Inflammatory macrophage treated with lipopolysaccharide for 4 hours (primary cell): ENCODE measurements at places on chromosomes 5 and 9.
A peak's percentile ranks its signal among the peaks of the same experiment; 100 is the strongest.

DNA sequence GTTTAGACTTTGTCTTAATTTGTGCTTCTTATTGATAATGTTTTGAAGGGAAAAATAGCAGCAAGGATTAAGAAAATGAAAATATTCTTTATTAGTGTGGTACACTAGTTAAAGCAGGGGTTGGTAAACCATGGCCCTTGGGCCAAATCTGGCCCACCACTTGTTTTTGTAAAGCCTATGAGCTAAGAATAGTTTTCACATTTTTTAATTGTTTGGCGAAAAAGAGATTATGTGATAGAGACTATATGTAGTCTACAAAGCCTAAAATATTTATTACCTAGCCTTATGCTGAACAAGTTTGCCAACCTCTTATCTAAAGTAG, 57.2 kb downstream of the KCNN2 start:
- no peak for DNase-seq

GRCh38 chr5:151092762-151093161, 11.9 kb upstream of the TNIP1 start:
- DNase-seq: peak; percentile 88

- peak; percentile 84 for DNase-seq
Measured at GRCh38 chr9:87336914-87337333, 160.7 kb upstream of the DAPK1 start.

DNA sequence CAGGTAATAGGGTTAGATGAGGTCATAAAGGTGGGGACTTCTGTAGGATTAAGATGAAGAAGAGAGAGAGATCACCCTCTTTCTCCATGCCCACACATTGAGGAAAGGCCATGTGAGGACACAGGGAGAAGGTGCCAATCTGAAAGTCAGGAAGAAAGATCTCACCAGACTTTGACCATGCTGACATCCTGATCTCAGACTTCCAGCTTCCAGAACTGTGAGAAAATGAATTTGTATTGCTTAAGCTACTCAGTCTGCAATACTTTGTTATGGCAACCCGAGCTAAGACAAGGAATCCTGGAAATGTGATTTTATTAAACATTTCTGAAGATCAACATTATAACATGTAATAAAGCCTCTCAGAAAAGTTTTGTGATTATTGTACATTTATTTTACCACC, 3.5 kb upstream of the CSNK1G3 start:
- no peak for DNase-seq

GRCh38 chr5:161299053-161299452, 247.5 kb downstream of the GABRB2 start:
- peak; percentile 7 for DNase-seq

DNA sequence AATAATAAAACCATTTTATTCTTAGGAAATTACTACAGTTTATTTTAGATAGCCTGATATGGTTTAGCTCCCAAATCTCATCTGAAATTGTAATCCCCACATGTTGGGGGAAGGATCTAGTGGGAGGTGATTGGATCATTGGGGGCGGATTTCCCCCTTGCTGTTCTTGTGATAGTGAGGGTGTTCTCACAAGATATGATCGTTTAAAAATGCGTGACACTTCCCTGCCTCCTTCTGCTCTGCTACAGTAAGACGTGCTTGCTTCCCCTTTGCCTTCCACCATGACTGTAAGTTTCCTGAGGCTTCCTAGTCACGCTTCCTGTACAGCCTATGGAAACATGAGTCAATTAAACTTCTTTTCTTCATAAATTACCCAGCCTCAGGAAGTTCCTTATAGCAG, 122.4 kb upstream of the FGF10 start:
- DNase-seq: no peak

GRCh38 chr9:32644698-32645097, 9.2 kb upstream of the TAF1L start:
- no peak for DNase-seq

DNA sequence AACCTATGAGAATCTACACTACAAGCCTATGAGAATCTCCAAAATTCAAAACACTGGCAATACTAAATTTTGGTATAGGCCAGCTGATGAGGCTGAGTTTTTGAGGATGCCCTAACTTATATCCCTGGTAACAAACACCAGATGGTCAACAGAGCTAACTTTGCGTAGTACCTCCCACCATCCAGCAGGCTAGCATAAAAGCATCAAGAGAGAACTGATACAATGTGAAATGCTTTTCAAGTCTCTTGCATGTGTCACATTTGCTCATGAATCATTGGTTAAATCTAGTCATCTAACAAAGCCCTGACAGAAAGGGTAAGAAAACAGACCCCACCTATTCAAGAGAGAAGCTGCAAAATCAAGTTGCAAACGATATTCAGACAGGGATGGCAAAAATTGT, 1609.7 kb upstream of the CDH9 start:
- DNase-seq: no peak

DNA sequence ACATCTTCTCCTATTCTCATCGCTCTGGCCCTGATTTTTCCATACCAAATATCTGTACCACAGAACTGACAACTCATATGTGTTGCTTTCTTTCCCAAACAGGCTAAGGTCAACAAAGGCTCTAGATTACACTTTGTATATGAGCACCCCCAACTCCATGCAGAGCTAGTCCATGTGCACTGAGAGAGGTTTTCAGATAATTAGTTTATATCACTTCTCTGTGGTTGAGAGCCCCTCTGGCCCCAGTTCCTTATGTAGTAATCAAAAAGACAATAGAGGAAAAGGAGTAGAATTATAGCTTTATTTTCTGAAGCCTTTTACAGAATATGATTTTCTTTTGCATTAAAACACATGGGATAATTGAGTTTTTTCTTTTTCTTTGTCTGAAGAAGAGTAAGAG, 120.0 kb downstream of the TRIO start:
- DNase-seq: no peak

GRCh38 chr5:151223447-151224264, at the start of gene CCDC69:
CCDC69 (minus strand) TSS chr5:151224092; CDS start chr5:151223970, 122 bp downstream.
- peak; percentile 68 for DNase-seq

DNA sequence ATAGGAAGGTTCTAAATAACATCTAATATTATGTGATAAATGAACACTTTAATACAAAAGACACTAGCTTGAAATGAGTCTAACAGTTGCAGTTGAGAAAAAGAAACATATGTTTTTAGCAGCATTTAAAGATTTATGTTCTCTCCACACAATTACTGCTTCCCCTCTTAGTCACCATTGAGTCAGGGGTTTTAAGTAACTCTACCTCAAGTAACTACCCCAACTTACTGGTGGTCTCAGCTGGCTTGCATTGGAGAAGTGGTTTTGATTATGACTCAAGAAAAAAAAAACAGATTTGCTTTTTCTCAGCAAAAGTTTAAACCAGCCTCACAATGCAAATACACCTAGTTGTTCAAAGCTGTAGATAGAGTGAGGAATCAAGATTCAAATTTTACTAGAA, 1216.5 kb upstream of the CDH9 start:
- no peak for DNase-seq

- DNase-seq: no peak
Measured at GRCh38 chr9:12860998-12861397, 86.2 kb downstream of the LURAP1L start.

DNA sequence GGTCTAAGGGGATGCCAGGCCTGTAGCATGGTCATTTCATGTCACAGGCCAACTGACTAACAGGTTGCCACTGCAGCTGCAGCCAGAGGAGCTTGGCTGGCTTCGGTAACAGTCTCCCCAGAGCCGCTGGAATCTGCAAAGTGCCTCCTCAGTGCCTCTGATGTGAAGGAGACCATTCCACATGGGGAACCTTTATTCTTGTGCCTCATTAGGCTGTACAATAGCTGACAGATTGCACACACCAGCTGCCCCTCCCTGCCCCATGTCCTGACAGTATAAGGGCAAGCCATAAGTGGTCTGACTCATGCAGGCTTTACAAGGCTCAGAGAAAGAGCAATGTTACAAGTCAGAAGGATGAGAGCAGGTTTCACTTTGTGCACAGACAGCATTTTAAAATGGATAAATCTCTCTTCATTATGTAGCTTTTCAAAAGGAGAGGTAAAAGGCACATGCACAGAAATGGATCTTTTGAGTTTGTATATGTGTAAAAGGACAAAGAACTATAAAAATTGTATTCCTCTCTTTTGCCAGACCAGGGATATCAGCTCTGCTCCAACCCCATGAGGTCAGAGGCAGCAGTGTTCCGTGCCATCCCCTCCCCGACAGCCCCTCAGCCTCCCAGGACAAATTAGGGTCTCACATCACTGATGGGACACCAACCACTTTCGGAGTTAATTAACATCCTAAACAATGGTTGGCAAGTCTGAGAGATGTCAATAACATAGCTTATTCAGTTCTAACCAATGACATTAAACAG, 467.8 kb downstream of the TMEM232 start:
- DNase-seq: no peak

DNA sequence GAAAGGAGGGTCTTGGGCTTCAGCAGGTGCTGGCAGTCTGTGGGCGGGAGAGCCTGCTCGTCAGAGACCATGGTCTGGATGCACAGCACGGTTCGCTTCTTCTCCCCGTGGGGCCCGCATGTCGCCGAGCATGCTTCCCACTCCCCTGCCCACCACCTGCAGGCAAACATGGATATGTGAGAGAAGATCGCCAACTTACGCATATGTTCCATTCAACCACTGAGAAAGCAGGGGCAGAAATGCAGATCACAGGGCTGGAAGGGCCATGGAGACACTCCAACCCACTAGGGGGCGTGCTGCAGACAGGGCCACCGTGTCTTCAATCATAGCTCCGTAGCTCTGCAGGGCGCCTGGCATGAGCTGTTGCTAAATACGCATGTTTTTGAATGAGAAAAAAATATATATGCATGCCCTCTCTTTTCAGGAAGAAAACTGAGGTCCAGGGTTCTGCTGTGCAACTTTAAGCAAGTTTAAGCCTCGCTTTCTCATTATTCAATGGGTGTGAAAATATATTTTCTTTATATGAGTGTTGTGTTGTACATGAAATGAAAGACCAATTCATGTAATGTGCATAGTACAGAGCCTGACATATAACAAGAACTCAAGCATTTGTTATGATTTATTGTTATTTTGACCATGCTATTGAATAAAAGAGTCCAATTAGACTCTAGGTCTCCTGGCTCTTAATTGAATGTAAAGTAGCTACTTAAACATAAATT, 148.0 kb downstream of the TARS1 start:
- peak; percentile 2 for DNase-seq

DNA sequence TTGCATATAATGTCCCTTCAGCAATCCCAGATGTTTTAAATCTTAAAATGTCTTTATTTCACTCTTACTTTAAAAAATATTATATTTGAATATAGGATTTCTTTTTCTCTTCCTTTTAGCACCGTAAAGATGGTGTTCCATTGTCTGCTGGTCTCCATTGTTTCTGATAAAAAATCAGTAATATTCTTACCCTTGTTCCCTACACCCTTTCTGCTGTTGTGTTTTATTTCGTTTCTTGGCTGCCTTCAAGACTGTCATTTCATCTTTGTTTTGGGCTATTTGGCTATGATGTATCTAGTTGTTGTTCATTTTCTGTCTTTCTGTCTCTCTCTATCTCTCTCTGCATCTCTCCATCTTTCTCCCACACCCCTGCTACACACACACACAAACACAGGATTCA, 197.9 kb downstream of the IRX2 start:
- no peak for DNase-seq

DNA sequence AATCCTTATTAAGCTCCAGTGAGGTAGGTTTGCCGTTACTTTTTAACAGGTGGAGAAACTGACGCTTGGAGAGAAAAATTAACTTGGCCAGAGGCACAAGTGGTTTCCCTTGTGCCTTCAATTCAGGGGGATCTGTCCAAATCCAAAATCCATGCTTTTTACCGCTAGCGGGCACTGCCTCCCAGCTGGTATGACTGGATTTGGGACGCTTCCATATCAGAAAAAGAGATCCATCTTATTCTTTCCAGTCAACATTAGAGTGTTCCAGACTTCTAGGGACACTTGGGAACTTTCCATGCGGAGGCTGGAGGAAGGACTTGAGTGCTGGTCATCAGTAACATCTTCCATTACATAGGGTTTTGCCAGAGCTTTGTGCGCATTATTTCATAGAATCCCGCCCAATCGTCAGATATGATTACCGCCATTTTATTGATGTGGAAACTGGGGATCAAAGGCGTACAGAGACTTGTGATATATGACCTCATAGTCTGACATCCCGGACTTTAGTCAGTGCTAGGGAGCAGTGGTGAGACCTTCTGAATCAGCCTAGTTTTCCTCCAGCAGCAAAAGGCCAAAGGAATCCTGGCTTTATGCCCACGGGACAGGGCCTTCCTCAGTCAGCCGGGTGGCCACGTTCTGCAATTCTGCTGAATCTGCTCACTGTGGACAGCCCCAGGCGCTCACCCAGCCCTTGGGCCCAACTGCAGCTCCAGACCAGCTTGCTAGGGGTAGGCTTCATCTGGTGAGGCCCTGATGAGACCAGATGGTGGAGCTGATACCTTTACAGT, 1.1 kb upstream of the GNPDA1 start:
- no peak for DNase-seq

DNA sequence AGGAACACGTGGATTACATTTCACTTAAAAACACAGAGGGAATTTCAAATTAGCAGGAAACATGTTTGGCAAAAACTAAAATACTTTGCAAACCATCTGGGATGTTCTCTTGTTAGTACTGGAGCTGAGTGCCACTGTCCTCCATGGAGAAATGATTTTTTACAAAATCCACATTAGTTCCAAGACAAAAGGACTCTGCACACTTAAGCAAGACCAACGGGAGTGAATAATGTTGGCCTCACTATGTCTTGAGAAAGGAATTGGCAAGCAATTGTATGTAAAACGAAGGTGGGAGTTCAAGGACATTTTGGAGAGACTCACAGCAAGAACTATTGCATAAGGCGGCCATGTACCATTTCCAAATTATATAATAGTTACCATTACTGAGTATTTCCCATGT, 547.5 kb downstream of the EBF1 start:
- no peak for DNase-seq

GRCh38 chr9:134717924-134718645, 76.5 kb downstream of the COL5A1 start:
- DNase-seq: no peak

GRCh38 chr9:93089024-93089423, 7.0 kb upstream of the CARD19 start:
- DNase-seq: no peak

- peak; percentile 60 for DNase-seq
Measured at GRCh38 chr5:82356808-82357671, 78.9 kb upstream of the RPS23 start.

GRCh38 chr5:91272858-91273257, 110.3 kb downstream of the ARRDC3 start:
- DNase-seq: no peak

DNA sequence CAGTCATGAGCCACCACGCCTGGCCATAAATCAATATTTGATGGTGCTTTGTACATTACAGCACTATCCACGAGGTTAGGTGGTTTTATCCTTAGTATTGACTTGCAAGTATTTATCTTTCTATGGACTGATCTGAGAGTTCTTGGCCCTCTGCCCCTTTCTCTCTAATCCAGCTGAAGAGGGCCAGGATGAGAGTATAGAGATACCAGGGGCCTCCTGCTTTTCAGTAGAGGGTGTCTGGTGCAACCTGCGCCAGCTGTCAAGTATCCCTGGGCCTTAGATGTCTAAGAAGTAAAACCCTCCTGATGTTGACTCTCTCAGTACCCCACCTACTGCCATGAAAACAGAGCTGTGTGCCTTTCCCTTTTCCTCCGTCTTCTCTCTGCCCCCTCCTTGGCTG, 153.4 kb downstream of the SLIT3 start:
- no peak for DNase-seq
